Progenitor cell of endocrine pancreas (in vitro differentiated cells): ENCODE measurements at places on chromosomes 12 and 14.

DNA sequence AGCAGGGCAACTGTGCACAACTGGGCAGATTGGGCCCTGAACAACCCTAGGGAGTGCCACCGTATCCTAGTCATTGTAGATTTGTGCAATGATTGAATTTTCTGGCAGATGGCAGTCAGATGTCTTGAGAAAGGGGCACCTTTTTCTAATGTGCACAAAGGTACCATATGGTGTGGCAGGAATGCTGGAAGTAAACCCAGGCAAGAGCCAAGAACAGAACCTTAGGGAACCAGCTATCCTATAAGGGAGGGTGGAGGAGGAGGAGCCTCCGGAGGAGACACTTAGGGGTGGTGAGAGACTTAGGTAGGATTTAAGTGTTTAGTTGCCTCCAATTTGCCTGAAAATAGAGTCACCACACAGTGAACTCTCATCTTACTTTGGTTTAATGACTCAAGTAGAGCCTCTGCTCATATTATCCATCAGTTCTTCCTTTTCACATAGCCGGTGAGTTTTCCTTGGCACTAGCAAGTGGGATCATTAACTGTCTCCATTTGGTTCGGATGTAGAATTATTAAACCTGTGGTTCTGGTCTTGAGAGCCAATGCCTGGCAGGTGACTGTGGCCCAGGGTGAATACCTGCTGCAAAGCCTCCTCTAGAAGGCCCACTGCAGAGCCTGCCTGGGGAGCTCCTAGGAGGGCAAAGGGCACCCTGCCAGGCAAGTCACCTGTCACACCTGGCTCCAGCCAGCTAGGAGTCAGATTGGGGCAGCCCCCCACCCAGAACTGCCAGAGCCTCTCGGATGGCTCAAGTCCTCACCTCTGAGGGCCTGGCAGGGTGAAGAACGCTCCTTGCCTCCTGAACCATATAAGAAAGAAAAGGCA, 184.4 kb upstream of the HIF1A start:
- no peak for DNase-seq

GRCh38 chr12:123490089-123490488, 32.1 kb downstream of the SNRNP35 start:
- no peak for DNase-seq

GRCh38 chr12:39905152-39905551, 200.7 kb downstream of the SLC2A13 start:
- DNase-seq: no peak

DNA sequence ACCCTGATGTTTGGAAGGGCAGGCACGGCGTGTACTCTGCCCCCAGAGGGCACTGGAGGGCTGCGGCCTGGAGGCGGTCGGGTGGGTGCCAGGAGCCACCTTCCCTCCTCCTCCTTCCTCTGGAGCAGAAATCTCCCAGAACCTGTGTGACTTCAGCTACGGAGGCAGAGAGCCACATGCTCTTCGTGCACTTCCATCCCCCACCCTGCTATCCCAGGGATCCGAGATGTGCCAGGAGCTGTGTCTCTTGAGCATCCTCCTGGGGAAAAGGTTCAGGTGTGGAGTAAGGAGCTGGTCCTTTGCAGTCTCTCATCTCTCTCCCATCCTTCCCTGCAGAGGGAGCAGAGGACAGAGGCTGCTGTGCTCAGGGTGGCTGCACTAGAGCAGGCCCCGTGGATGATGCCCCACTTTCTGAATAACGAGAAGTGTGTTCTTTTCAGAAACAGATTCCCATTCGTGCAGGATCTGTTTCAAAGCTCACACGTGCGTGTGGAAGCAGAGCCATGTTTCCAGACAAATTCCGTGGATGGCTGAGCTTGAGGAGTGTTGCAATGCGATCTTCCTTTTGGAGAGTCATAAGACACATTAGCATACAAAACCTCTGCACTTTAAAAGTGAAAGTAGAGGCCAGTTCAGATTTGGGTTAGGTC, 162.9 kb downstream of the ADGRD1 start:
- DNase-seq: no peak

DNA sequence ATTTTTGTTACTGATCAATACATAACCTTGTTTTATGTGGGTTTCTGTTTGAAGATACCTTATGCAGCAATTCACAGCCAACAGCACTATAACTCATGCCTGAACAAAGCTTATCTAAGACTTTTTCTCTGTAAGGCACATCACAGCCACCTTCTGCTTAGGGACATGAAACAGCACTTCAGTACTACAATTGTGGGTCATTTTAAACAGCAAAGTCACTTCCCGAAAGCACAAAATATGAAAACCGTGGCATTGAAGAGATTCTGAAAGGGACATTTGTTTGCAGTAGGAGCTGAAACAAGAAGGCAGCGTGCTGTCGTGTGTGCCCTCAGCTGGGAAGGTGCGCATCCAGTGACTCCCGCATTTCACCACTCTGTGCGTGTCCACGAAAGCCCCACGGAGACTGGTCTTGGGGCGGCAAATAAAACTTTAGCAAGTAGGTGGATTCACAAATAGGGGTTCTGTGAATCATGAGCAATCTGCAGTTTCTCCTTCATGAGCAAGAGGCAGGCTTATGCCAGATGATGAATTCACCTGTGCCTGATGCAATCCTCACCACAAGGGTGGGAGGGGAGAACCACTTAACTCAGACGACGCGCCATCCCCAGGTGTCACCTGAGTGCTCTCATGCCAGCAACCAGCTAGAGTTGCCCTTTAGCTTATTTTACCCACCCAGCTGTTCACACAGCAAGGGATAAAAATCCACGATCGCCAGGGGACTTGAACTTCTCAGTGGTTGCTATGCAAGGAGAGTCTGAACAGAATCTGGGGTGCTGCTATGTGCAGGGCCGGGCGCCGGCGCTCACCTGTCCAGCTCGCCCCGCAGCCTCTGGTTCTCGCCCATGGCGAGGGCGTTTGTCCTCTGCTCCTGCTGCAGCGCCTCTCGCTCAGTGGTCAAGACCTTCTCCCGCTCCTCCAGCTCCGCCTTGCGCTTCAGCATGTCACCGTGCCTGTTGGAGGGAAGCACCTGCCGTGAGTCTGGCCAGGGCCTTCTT, 54.9 kb upstream of the GPR68 start:
- DNase-seq: no peak

DNA sequence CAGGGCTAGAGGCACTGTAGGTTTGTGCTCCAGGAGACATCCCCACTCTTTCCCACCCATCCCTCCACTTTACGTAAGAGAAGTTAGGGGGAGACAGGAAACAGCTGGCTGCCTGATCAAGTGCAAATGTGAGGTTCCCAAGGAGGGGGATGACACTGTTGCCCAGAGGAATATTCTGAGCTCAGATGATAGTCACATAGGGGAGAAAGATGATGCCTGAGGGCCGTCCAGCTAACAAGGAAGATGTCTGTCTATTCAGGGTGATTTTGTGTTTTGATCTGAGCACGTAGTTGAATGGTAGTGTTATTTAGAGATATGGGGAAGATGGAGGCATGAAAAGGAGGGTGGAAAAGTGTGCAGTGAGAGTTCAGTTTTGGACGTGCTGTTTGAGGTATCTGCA, 13.9 kb upstream of the GPRC5D start:
- DNase-seq: no peak

- no peak for DNase-seq
Measured at GRCh38 chr14:77605392-77605972, 11.0 kb downstream of the SPTLC2 start.

DNA sequence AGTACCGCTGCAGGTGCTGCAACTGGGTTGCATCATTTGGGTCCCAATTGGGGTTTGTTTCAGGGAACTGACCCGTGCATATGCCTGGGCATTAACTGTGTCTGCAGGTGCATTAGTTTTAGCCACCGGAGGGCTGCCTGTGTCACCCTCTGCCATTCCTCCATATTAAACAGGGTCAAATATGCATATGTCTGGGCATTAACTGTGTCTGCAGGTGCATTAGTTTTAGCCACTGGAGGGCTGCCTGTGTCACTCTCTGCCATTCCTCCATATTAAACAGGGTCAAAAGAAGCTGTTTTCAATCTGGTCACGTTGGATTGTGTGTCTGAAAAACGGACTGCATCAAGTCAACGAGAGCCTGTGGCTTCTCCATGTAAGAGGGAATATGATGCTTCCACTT, 1317.0 kb downstream of the TMEM121 start:
- DNase-seq: no peak

- no peak for DNase-seq
Measured at GRCh38 chr14:94446126-94446525, 6.5 kb downstream of the SERPINA11 start.

- peak; percentile 8 for DNase-seq
Measured at GRCh38 chr12:4441355-4442335, 4.0 kb downstream of the FGF6 start.

GRCh38 chr12:132053338-132054330, 90.5 kb downstream of the DDX51 start:
- no peak for DNase-seq
